ENCODE measurements at places on chromosomes 13 and 19. TPM values are rescaled to one million over a fixed set of nuclear protein-coding genes. Genes with fewer than 3 reads are reported as not detected.

The METTL21C gene
- total RNA-seq: not detected

The PBX4 gene
- total RNA-seq: 37.3 TPM

The AMER2 gene
- total RNA-seq: not detected

The KCNN1 gene
- 0.36 TPM for total RNA-seq

The CYSLTR2 gene
- 3.0 TPM for total RNA-seq

The ZIC2 gene
- total RNA-seq: not detected

The ZNF418 gene
- total RNA-seq: 3.1 TPM

The GJA3 gene
- total RNA-seq: not detected

The FCER2 gene
- total RNA-seq: 0.56 TPM

The ZNF844 gene
- total RNA-seq: 8.3 TPM

The ZNF835 gene
- total RNA-seq: 2.2 TPM

The TICAM1 gene
- total RNA-seq: 27.5 TPM

The IL4I1 gene
- total RNA-seq: 11.1 TPM

The GZMM gene
- total RNA-seq: 14.1 TPM

The NLRP11 gene
- total RNA-seq: 0.08 TPM

The ZNF135 gene
- 0.58 TPM for total RNA-seq

The ADPRHL1 gene
- 0.19 TPM for total RNA-seq

The CBARP gene
- 1.6 TPM for total RNA-seq

The TARM1 gene
- total RNA-seq: not detected

The PRR22 gene
- total RNA-seq: 1.8 TPM

The ZNF223 gene
- total RNA-seq: 1.4 TPM

The PSMD8 gene
- 189 TPM for total RNA-seq

The PRR12 gene
- 28.9 TPM for total RNA-seq

The CEACAM4 gene
- total RNA-seq: not detected

The SHANK1 gene
- 0.14 TPM for total RNA-seq

Measured in activated naive CD4-positive, alpha-beta T cell treated with anti-CD3 and anti-CD28 coated beads, Interleukin-2, amount 50 U/mL, for 72 hours (primary cell).